ENCODE measurements at places on chromosomes 5 and 9.
A peak's percentile ranks its signal among the peaks of the same experiment; 100 is the strongest.

- H3K4me1 ChIP-seq, result no peaks in the 10 kb centered on the region
- H3K27ac ChIP-seq, result peak overlapping the region; percentile 36
- no peak overlapping the region for H3K4me3 ChIP-seq
- H3K36me3 ChIP-seq, result no peaks in the 10 kb centered on the region
- H3K27me3 ChIP-seq, result no peaks in the 10 kb centered on the region
Measured at GRCh38 chr9:85427772-85428171, 314.0 kb downstream of the AGTPBP1 start.

DNA sequence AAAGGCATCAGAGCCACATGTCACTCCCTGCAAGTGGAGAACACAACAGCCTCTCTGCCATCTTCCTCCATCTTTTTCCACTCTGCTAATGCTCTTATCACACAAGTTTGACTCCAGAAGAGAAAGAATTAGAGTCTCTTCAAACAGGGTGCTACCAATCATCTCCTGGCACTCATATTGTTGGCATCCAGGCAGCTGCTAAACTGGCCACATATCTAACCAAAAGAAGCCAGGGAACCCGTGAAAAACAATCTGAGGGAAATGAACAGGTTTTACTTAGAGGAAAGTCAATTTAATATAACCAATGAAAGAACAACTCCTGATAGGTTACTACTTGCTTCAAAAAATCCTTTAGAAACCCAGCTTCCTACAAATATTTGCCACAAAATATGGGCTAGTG lies 117.2 kb downstream of the SLC25A46 start:
- H3K4me1 ChIP-seq, result no peaks in the 10 kb centered on the region
- H3K4me3 ChIP-seq, result no peak overlapping the region
- no peak overlapping the region for H3K27ac ChIP-seq
- DNase-seq, result no peak

GRCh38 chr5:171578829-171579491 lies 159.5 kb downstream of the FGF18 start:
- no peaks in the 10 kb centered on the region for H3K27me3 ChIP-seq
- no peak for DNase-seq
- no peak overlapping the region for H3K27ac ChIP-seq
- no peaks in the 10 kb centered on the region for H3K4me1 ChIP-seq

- no peak overlapping the region for H3K4me3 ChIP-seq
- no peak overlapping the region for H3K27ac ChIP-seq
- no peaks in the 10 kb centered on the region for H3K27me3 ChIP-seq
- no peaks in the 10 kb centered on the region for H3K4me1 ChIP-seq
- no peak for DNase-seq
Measured at GRCh38 chr5:116011046-116011445, 21.2 kb upstream of the ARL14EPL start.

DNA sequence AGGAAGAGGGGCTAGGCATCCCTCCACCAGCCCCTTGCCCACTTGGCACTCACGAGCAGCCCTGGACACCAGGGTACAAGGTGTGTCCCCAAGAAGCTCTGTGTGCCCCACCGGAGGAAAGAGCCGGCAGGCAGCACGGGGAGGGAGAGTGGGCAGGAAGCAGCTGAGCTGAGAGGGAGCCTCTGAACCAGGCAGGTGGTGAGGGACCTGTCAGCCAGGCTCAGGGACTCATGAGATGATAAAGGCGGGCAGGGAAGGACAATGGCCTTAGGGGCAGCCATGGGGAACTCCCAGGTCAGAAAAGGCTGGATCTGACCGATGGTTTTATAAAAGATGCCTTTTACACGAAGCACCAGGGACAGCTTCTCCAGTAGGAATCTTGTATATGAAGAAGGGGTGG lies 112.0 kb downstream of the VAV2 start:
- no peaks in the 10 kb centered on the region for H3K36me3 ChIP-seq
- no peak overlapping the region for H3K4me3 ChIP-seq
- H3K27ac ChIP-seq, result no peak overlapping the region
- no peak for DNase-seq
- no peaks in the 10 kb centered on the region for H3K4me1 ChIP-seq

DNA sequence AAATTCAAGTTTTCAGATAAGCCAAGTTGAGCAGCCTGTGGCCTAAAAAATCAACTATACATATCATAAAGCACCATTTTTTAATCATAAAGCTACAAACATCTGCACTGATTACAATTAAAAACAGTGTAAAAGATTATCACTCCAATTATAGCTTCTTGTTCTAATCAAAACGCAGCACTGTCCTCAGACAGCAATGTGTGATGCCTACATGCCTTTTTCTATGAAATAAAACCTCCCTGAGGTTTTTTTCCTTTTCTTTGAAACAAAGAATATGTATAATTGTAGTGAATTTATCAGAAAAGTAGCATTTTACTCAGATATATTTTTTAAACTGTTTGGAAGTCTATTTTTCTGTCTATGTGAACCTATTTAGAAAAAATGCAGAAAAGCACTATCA lies 366.1 kb upstream of the CCNH start:
- no peaks in the 10 kb centered on the region for H3K4me1 ChIP-seq
- H3K27ac ChIP-seq, result no peak overlapping the region
- H3K27me3 ChIP-seq, result no peaks in the 10 kb centered on the region

DNA sequence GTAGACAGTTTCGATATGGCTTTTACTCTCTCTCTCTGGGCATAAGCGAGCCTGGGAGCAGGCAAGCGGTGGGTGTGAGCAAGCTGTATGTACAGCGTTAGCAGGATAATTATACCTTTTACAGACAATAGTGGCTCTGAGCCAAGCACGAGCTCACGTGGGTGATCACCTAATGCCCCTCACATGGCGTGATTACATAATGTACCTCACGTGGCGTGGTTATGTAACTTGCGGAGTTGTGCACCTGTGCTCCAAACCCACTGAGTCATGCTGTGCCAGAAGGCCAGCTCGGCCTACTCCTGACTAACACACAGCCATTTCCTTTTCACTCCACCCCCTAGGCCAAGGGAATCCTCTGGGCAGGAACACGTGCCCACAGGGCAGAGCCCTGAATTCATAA lies 797.2 kb downstream of the EFNA5 start:
- H3K4me3 ChIP-seq, result no peak overlapping the region
- no peaks in the 10 kb centered on the region for H3K27me3 ChIP-seq
- no peak for DNase-seq
- H3K27ac ChIP-seq, result no peak overlapping the region
- no peaks in the 10 kb centered on the region for H3K36me3 ChIP-seq

DNA sequence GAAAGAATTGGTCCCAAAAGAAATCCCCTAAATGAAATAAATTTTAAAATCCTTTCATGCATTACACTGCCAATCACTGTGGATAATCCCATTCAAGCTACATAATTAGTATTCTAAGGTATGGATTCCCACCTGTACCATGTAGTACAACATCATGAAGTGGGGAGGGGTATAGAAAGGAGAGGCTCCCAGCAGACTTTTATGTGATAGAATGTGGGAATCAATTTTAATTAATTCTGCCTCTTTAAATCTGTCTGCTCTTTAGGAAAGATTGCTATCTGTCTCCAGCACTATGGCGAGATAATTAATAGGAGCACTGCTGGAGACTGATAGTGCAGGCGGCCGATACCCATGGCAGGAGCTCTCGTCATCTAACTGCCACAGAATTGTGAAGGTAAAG lies 95.4 kb downstream of the CDH12 start:
- no peak overlapping the region for H3K4me3 ChIP-seq
- H3K27ac ChIP-seq, result no peak overlapping the region
- H3K4me1 ChIP-seq, result no peaks in the 10 kb centered on the region
- no peaks in the 10 kb centered on the region for H3K27me3 ChIP-seq
- no peak for DNase-seq
- no peaks in the 10 kb centered on the region for H3K36me3 ChIP-seq

DNA sequence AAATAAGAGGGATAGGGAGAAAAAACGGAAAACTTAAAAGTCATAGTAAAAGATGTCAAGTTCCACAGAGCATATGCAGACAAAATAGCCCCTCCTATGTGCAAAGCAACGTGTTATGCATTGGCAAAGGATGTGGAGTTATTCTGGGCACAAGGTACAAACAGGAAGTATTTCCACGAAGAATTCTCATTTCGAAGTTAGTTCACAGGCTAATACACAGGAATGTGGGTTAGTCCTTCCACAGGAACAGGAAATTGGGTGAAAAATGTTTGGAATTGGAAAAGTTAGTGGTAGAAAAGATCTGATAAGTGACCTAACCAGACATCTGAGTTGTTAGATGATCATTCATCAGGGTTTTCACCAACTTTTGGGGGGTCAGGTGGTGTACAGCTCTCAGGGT lies 326.6 kb downstream of the EBF1 start:
- H3K27me3 ChIP-seq, result no peaks in the 10 kb centered on the region
- no peak overlapping the region for H3K27ac ChIP-seq
- H3K36me3 ChIP-seq, result no peaks in the 10 kb centered on the region
- H3K4me3 ChIP-seq, result no peak overlapping the region

DNA sequence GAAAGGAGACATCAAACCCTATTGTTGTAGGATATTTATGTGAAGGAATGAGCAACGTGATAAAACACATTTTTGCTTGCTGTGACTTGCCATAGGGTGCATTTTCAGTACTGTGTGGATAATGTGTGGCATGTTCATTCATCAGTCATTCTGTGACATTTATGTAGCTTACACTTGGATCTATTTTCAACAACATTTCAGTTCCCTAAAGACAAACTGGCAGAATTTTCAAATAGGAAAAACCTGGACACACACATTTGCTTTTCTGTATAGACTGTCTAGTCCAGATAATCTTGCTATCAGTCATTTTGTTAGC lies 127.7 kb downstream of the TMC1 start:
- no peak overlapping the region for H3K27ac ChIP-seq
- no peaks in the 10 kb centered on the region for H3K4me1 ChIP-seq
- H3K36me3 ChIP-seq, result no peaks in the 10 kb centered on the region
- H3K27me3 ChIP-seq, result no peaks in the 10 kb centered on the region
- DNase-seq, result no peak
- H3K4me3 ChIP-seq, result no peak overlapping the region

DNA sequence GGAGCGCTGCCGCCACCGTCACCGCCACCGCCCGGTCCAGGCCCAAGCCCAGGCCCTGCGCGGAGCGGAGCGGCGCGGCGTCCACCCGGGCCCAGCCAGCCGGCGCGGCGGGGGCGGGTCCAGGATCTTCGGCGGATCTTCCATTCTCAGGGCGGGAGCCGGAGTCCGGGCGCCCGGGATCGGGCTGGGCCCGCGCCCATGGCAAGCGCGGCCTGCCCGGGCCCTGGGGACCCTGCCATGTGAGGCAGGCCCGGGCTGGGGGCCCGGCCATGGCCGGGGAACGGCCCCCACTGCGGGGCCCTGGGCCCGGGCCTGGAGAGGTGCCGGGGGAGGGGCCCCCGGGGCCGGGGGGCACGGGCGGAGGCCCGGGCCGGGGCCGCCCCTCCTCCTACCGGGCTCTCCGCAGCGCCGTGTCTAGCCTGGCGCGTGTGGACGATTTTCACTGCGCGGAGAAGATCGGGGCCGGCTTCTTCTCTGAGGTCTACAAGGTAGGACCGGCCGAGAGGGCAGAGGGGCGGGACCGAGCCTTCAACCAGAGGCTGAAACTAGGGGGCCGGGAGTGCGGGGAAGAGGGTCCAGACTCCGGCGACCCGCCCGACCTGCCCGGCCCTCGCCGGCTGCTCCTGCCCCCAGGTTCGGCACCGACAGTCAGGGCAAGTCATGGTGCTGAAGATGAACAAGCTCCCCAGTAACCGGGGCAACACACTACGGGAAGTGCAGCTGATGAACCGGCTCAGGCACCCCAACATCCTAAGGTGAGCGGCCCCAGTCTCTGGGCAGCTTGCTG lies 482 bp downstream of the TESK1 start:
- H3K27ac ChIP-seq, result no peak overlapping the region
- H3K27me3 ChIP-seq, result no peaks in the 10 kb centered on the region
- peaks cover 6% of the 10 kb centered on the region for H3K4me1 ChIP-seq
- H3K36me3 ChIP-seq, result peaks cover 14% of the 10 kb centered on the region
- peak overlapping the region; percentile 94 for H3K4me3 ChIP-seq
- DNase-seq, result peak; percentile 69

- H3K27me3 ChIP-seq, result no peaks in the 10 kb centered on the region
- H3K27ac ChIP-seq, result no peak overlapping the region
- no peak for DNase-seq
- no peaks in the 10 kb centered on the region for H3K4me1 ChIP-seq
- H3K4me3 ChIP-seq, result no peak overlapping the region
- H3K36me3 ChIP-seq, result no peaks in the 10 kb centered on the region
Measured at GRCh38 chr5:38403877-38404635, 145.7 kb downstream of the EGFLAM start.

GRCh38 chr9:129887334-129888292 lies 52.4 kb downstream of the USP20 start:
- no peaks in the 10 kb centered on the region for H3K27me3 ChIP-seq
- no peak overlapping the region for H3K4me3 ChIP-seq
- H3K27ac ChIP-seq, result no peak overlapping the region
- peaks cover 7% of the 10 kb centered on the region for H3K36me3 ChIP-seq
- DNase-seq, result peak; percentile 53
- peaks cover 15% of the 10 kb centered on the region for H3K4me1 ChIP-seq

DNA sequence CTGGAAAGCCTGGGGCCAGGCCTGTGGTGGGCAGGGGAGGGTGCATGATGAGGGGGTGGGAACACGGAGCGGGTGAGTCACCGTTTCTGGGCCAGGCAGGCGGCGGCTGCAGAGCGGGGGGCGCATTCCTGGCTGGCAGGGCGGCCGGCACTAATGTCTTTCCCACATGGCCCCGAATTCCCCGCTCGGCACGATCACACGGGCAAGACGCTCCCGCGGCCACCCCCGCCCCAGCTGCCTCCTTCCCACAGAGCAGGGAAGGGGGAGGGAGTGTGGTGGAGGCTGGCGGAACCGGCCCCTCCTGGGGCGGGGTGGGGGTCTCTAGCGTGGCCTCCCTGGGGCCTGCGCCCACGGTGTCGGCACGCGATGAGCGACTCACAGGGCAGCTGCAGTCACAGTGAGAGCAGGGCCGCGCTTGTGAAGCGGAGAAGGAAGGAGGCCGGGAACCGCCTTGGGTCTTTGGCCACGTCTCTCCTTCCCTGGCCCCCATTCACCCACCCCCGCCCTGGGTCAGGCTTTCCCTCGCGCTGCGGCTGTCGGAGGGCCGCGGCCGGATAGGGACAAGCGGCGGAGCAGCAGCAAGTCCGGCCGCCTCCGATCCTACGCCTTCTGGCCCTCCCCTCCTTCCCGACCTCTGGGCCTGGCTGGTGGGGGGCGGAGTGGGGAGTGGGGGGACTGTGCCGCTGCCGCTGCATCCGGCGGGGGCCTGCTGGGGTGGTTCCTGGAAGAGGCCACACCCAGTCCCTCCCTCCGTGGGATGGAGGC lies 48.9 kb downstream of the CXXC5 start:
- no peak overlapping the region for H3K4me3 ChIP-seq
- peaks cover 19% of the 10 kb centered on the region for H3K4me1 ChIP-seq
- DNase-seq, result peak; percentile 96
- H3K36me3 ChIP-seq, result no peaks in the 10 kb centered on the region

GRCh38 chr9:109101810-109102209 lies 17.9 kb downstream of the TMEM245 start:
- no peak overlapping the region for H3K4me3 ChIP-seq
- no peak for DNase-seq
- no peaks in the 10 kb centered on the region for H3K27me3 ChIP-seq
- no peaks in the 10 kb centered on the region for H3K4me1 ChIP-seq
